ENCODE measurements at places on chromosomes 16 and 17.

GRCh38 chr16:9297437-9298113, 206.1 kb downstream of the HAPSTR1 start:
- DNase-seq = no peak

- DNase-seq = no peak
These were observed 25.5 kb downstream of the SERPINF1 start for GRCh38 chr17:1787301-1787902.

DNA sequence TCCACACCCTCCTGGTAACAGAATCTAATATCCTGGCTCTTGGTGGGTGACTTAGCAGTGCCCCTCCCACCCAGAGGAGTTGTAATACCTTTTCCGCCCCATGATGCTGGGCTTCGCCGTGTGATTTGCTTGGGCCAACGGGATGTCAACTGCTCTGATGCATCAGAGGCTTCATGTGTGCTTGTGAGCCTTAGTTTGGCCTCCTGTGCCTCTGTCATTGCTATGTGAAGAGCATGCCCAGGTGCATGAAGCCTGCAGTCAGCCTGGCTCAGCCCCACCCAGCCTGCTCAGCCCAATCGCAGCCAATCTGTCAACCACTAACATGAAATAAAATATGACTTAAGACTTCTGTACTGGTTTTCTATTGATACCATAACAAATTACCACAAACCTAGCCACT, 201.2 kb upstream of the RPL38 start:
- DNase-seq = no peak

DNA sequence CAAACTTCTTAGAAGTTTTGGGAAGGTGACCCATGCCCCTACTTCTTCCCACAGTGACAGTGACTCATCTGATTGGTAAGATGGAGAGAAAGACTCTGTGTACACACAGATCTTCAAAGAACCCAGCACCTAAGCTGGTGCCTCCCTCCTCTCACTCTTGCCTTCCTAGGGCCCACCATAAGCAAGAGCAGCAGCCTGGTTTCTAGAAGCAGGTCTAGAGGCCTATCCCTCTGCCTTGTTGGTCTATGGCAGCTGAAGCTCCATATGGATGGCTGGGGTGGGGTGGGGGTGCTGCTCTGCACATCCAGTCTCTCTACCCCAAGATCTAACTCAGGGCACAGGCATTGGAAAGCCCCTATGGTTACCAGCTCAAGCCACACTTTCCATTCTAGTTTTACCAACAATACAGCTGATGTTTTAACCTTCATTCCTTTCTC, 47.5 kb downstream of the STAT3 start:
- no peak for DNase-seq

DNA sequence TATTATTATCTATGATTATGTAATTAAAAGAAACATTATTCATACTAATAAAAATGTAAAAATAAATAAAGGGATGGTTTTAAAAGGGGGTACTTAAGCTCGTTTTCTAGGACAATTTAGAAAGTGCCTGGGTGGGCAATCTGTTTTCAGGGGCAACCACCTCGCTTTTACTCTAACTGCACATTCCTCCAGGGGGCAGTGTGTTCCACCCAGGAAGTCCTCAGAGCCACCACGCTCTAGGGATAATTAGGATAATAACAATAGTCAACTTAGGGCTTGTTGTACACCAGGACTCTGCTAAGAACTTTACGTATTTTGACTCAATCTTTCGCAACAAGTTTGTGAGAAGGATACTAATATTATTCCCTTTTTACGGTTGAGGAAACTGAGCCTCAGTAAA, 396.7 kb upstream of the MAF start:
- no peak for DNase-seq

DNA sequence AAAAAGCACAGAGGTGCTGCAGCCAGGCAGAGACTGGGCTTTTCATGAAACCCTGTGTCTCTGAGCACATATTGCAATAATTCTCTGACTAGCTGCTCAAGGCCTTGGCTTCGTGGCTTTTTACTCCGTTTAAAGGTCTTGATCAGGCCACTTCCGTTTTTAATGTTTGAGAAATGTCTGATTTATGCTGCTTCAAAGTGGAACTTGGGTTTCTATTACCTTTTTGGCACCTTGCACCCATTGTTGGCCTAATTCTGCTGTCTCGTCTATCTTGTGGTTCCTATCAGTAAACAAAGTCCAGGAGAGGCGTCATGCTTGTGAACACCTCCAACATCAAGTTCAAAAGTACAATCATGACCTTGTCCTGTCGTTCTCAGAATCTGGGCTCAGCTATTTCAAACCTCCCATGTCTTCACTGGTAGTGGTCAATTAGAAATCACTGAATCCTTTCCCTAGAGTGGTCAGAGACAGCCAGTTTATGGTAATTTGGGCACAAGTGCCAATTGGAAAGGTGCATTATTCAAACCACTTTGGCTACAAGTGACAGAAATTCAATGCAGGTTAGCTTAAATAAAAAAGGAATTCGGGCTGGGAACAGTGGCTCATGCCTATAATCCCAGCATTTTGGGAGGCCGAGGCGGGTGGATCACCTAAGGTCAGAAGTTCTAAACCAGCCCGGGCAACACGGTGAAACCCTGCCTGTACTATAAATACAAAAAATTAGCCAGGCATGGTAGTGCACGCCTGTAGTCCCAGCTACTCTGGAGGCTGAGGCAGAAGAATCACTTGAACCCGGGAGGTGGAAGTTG, 33.3 kb upstream of the METTL9 start:
- DNase-seq = no peak

DNA sequence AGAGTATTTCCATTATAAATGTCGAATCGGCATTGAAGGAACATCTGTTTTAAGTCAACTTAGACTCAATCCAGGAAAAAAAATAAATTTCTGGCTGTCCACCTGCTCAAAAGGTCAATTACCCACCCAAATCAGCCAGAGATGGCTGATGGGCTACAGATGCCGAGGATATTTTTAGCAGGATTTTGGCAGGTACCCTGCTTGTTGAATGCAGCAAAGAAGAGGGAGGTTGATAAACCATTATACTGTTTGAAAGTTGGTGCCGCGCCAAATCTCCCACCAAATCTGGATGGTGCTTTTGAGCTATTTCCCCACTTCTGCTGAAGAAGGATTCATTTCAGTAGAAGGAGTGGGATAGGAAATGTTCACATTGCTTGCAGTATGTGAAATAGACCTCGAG, 537.7 kb downstream of the MAF start:
- DNase-seq = no peak

DNA sequence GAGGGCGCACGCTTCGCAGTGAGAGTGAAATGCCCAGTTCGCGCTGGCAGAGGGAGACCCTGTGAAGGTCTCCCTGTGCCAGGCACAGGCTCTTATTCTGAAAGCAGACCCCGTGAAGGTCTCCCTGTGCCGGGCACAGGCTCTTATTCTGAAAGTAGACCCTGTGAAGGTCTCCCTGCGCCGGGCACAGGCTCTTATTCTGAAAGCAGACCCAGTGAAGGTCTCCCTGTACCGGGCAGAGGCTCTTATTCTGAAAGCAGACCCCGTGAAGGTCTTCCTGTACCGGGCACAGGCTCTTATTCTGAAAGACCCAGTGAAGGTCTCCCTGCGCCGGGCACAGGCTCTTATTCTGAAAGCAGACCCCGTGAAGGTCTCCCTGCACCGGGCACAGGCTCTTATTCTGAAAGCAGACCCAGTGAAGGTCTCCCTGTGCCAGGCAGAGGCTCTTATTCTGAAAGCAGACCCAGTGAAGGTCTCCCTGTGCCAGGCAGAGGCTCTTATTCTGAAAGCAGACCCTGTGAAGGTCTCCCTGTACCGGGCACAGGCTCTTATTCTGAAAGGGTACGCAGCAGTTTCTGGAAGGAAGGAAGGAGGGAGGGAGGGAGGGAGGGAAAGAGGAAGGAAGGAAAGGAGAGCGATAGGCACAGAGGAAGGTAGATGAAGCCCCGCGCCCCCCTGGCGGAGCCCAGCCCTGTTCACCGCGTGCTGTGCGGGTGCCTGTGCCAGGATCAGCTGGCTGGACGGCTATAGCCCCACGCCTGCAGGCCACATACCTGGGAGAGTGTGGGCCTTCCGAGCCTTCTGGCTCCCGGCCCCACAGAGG, 55.3 kb downstream of the WDR45B start:
- peak; percentile 20 for DNase-seq

DNA sequence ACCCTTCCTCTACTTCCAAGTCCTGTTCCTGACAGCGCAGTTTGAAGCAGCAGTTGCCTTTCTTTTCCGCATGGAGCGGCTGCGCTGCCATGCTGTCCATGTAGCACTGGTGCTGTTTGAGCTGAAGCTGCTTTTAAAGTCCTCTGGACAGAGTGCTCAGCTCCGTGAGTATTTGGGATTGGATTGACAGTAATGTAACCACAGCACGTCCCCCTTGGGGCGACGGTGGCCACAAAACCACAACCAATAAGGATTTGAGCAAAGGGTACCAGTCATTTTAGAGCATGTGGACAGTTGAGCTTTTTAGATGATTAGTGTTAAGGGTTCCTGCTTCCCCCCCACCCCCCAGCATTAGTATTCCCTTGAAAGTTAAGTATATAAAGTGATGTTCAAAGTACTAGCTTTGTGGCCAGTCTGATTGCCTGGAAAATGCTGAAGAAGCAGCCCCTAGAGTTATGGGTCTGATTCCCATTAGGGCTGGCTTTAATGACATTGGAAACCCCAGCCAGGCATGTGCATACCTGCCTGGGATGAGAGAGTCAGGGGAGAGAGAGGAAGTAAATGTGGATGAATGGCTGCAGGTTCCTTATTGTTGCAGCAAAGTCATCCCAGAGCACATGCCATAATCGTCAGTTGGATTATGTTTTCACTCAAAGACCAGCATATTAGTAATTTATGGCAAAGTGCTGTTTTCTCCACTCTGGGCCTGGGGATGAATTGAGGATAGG, 31.6 kb upstream of the SLC12A3 start:
- no peak for DNase-seq

DNA sequence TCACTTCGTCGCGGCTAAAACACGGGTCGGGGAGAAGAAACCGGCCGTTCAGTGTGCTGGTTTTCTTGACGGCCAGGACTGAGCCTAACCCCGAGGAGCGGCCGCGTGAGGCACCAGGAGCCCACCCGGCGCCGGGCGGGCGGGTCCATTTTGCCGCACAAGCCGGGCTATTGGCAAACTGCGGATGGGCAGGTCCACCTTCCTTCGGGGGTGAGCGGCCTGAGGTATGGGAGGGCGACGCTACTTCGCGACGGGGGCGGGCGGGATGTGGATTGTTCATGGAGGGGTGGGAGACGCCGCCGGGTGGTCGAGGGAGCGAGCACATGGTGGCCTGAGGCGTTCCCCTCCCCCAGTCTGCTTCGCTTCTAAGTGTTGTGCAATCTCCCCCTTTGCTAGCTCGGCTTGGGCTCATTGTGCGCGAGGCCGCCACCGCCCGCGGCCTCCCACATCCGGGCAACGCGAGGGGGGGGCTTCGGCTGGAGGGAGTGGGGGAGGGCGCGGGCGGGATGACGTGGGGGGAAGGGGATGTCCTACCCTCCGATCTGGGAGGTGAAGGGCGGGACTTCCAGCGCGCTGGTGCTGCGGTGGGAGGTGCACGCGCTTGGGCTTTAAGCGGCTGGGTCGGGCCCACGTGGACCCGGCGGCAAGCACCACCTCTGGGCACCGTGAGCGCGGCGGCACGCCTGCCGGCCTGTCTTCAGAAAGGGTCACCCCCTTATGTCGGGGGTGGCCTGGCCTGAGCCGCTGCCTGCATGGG, 5.9 kb upstream of the CD68 start:
- peak; percentile 77 for DNase-seq

GRCh38 chr16:88867581-88868246, 1.3 kb upstream of the PABPN1L start:
- no peak for DNase-seq

DNA sequence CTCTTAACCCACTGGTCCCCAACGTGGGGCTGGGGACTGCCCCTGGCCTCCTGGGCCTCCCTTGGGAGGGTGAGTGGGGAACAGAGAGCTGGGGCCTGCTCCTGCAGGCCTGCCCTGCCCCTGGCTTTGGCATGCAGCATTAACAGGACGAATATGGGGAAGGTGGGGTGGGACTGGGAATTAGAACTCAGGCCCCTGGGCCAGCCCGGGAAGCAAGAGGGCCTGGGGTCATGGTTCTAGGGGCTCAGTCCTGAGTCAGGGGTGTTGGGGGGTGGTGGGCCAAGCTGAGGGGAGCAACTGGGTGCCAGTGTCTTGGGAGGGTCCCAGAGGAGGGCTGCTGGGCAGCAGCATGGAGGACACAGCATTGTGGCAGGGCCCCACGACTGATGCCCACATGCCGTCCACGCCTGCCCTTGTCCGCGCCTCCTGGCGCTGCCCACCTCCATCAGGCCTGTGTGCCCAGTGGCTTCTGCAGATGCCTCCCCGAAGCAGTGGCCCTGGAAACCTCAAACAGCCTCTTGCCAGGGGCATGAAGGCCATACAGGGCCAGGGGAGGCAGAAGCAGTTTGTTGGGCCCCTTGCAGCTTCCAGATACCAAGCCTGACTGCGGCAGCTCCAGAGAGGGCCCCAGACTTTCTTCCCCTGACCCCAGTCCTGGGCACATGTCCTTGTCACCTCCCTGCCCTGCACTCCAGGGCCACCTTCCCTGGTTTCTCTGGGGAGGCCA, 4.8 kb downstream of the MAP2K3 start:
- no peak for DNase-seq

DNA sequence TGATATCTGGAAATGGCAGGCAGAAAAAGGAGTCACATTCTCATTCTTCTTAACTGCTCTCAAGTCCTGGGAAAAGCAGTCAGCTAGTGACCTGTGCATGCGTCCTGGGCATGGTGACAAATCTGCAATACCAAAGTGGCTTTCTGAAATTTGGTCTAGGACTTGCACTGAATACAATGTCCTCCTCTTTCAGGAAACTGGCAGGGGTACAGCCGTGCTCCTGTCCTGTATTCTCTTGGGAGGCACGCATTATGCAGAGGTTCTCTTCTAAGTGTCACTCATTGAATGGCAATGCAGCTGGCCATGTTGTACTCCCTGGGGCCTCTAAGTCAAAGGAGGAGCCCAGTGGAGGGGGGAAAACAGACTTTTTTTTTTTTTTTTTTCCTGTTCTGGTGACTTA, 10.6 kb downstream of the PHF12 start:
- no peak for DNase-seq

GRCh38 chr17:14341866-14342265, 41.0 kb downstream of the HS3ST3B1 start:
- DNase-seq = no peak

Measured in stimulated activated CD8-positive, alpha-beta memory T cell treated with anti-CD3 and anti-CD28 coated beads, Interleukin-2, amount 100 ng/mL, for 1 hour (primary cell).